Occipital lobe (tissue), 3 donors: ENCODE measurements at places on chromosomes 12 and 14.

GRCh38 chr12:58616618-58617017 is 303.7 kb downstream of the LRIG3 start:
- DNase-seq, result no peak

GRCh38 chr12:56454557-56454956 is at the start of gene MIP:
Gene MIP, minus strand, starts transcription at chr12:56454657. Its CDS starts 44 bp downstream, at chr12:56454613.
- no peak for DNase-seq

DNA sequence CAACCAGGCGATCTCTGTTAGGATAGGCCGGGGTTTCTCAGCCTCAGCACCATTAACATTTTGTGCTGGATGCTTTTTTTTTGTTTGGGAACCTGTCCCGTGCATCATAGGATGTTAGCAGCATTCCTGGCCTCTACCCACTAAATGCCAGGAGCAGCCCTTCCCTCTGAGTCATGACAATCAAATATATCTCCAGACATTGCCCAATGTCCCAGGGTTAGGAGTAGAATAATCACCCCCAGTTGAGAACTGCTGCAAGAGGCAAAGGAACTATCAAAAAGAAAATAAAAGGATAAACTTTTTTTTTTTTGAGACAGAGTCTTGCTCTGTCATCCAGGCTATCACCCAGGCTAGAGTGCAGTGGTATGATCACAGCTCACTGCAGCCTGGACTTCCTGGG is 76.0 kb downstream of the ACACB start:
- DNase-seq, result no peak

- no peak for DNase-seq
These were observed 244.4 kb downstream of the NEDD1 start for GRCh38 chr12:97151481-97151880.

DNA sequence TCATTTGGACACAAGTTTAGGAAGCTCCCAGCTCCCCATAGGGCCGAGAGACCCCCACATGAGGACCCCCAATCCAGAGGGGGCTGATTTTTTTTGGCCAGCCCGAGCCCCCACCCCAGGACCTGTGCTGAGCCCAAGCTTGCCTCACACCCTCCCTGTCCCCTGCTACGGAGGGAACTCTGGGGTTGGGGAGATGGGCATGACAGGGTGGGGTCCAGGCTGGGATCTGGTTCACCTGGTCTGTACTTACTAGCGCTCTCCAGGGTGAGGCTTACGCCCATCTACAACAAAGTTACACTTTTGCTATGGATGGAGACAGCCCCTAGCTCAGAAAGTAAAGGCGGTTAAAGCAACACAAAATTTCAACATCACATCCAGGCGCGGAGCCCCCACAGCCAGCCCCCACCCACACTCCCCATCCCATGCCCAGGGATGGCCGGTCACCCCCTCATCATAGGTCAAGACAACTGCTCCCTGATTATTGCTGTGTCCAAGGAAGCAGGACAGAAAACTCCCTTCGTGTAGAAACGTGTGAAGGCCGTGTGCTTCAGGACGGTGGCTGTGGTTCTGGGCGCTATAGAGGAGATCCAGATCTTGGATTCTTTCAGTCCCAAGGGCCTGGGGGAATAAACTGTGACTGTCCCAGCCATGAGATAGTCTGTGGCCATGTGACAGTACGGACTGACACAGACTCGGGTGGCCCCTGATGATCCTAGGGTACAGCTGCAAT is 10.7 kb downstream of the SLC25A29 start:
- DNase-seq, result no peak

DNA sequence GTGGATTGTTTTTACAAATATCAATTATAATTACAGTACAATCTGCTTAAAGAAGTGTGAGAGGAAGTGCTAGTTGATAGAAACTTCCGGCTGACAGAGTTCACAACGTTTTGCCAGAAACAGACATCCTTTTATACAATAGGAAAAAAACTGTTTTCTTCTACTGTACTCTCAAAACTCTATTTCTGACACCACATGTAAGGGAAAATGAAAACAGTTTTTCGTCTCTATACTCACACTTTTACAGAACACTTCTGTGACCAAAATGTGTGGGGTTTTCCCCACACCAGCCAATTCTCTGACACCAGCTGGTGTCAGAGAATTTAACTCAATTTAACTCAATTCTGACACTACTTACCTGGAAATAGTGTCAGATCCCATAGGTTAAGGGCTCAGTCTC is 24.2 kb upstream of the HIF1A start:
- no peak for DNase-seq

DNA sequence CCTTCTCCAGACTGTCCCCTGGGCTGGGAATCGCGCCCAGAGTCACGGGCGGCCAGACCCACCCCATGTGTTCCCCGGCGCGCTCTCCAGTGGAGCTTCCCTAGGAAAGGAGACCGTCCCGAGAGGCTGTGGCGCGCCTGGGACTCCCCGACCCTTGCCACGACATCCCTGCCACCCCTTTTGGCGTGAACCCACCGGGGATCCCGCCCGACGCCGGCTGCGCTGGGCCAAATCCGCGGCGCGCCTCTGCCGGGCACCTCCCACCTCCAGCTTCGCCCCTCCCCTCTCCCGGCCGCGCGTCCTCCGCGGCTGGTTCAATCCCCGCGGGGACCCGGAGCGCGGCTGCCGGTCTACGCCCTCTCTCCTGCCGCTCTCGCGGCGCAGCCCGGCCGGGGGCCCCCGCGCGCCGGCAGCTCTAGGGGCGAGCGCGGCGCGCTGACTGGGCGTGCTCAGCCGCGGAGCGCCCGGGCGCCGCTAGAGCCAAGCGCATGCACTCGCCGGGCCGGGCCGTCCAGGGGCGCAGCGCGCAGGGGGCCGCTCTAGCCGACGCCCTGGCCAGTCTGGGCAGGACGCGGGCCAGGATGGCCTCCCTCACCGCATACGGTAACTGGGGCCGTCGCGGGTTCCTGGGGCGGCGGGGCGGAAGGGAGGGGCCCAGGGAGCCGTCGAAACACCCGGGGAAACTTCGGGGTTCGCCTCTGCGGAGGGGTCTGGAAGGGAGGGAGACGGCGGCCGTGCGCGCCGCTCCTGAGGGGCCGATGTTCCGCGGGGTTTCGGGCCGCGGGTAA is 77.4 kb upstream of the ANO4 start:
- no peak for DNase-seq

DNA sequence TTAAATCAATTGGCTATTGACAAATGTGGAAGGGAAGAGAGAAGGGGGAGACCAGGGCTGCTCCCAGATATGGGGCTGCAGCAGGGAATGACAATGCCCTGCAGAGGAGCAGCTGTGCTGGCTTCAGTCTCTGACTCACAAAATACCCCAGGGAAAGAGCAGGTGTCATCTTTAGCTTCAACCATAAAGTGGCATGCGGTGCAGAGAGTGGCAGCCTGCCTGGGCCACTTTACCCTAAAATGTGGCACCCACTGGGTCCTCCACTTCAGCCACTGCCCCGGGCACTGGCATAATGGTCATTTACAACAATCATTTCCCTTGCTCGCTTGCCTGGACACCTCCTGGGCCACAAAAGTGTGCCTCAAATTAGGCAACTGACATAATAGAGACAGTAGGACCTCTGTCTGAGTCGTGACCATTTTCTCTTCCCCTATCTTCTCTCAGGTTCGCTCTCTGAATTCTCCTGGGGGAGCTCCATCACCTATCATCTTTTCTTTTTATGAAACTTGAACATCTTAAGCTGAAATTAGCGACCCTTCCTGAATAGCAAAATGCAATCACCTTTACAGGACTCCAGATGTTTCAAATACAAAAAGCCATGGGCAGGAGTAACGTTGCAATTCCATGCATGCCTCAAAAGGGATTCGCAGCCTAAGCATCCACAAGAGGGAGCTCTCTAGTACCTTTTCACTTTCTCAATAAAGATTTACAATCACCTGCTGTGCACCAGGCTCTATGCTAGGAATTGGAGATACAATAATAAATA is 179.9 kb upstream of the ATF7IP start:
- DNase-seq, result no peak

DNA sequence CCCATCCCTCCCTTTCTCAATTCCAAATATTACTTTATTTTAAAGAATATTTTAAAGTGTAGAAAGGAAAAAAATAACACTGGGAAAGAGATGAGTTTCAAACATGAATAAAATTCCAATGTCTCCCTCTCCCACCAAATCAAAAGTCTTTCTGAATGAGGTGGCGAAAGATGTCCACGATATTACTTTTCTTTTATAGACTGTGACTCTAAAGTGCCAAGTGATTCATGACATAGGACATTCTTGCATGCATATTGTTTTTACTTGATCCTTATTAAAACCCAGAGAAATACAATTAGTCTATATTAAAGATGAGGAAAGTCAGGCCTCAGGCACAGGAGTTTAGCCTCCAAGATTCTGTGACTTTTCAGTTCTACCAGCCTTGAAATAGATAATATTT is 16.0 kb upstream of the LUM start:
- no peak for DNase-seq

GRCh38 chr14:76654573-76655108 is 106.6 kb upstream of the VASH1 start:
- DNase-seq, result no peak

DNA sequence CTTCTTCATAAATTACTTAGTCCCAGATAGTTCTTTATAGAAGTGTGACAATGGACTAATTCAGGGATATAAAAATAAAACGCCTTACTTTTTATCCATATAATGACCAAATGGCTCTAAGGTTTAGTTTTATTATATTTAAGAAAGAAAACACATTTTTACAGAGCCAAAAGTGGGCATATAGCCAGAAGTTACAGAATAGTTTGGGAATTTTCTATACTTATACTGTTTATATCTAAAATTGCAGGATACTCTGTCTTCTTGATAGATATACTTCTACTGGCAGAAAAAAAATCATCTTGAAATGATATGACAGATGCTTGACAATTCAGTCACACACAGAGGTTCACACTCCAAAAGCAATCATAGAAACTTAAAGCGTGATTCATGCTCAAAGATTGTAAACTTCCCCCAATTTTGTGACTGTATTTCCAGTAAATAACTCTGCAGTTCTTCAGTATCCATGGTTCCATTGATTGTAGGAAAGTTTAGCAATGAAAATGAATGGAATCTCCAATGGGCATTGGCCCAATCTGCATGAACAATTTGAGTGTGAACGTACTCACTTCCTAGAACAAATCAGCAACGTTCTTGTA is 307.8 kb downstream of the NOVA1 start:
- DNase-seq, result no peak

DNA sequence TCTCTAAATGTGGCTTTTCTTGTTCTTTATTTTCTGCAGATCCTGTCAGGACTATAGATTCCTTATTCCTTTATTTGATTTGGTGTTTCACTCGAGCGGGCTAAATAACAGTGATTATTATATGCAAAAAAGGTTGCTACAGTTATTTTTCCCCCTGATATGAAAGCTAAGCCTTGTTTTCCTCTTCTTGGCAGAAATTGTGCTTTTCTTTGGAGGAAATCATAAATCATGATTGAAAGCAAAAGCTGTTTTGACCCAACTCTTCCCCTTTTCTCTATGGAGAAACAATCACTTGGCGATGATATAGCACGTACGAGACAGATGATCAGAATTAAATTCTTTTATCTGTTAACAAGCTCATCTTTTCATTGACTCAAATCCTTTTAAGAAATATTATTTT is 31.4 kb downstream of the PPFIBP1 start:
- DNase-seq, result no peak

GRCh38 chr12:71105956-71106355 is 51.8 kb downstream of the TSPAN8 start:
- DNase-seq, result no peak

DNA sequence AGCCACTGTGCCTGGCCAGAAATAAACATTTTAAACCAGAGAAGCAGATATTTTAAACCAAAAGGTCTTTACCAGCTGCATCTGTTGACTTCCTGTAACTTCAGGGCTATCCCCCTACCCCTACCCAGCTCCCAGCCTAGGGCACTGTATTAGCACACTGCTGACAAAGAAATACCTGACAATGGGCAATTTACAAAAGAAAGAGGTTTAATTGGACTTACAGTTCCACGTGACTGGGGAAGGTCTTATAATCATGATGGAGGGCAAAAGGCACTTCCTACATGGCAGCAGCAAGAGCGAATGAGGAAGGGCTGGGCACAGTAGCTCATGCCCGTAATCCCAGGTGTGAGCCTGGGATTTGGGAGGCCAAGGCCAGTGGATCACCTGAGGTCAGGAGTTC is 26.0 kb downstream of the GEMIN2 start:
- DNase-seq, result no peak

- DNase-seq, result no peak
These were observed 71.6 kb downstream of the NT5DC3 start for GRCh38 chr12:103769240-103769945.
